Kidney tubule cell (primary cell): ENCODE measurements at places on chromosomes 3 and 15.

GRCh38 chr15:95017666-95018328, 786.4 kb downstream of the MCTP2 start:
- peak; percentile 74 for DNase-seq

DNA sequence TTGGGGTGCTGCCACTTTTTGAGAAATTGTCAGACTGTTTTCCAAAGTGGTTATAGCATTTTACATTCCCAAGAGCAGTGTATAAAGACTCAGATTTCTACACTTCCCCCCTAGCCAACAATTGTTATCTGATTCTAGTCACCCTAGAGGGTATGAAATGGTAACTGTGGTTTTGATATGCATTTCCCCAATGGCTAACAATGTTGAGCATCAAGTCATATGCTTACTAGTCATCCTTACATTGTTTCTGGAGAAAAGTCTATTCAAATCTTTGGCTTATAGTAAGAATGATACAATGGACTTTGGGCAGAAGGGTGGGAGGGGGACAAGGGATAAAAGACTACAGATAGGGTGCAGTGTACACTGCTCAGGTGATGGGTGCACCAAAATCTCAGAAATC, 73.3 kb downstream of the CSNK1G1 start:
- DNase-seq, result no peak

DNA sequence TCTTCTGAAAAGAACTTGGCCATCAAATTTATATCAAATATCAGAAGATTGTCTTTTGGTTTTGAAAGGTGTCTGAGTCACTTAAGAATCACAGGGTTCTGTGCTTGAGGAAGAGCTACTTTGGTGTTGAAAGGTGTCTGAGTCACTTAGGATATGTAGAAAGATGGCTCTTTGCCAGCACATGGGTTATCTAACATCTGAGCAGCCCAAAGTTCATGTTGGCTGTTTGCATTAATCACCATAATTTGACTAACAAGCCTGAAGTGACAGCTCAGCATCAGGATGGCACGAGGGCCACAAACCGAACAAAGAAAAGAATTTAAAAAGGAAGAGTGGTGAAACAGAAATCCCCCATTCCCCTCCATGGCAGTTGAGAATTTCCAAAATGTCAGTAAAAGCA, 190.5 kb upstream of the CMC1 start:
- DNase-seq, result peak; percentile 87

- DNase-seq, result peak; percentile 87
Measured at GRCh38 chr3:15557511-15557946, 36.0 kb upstream of the COLQ start.

GRCh38 chr3:183586477-183586876, 31.0 kb upstream of the KLHL6 start:
- DNase-seq, result no peak

GRCh38 chr15:60695713-60696522, 217.0 kb upstream of the ICE2 start:
- peak; percentile 44 for DNase-seq

- DNase-seq, result no peak
Measured at GRCh38 chr15:47817969-47818548, 100.8 kb downstream of the SEMA6D start.

DNA sequence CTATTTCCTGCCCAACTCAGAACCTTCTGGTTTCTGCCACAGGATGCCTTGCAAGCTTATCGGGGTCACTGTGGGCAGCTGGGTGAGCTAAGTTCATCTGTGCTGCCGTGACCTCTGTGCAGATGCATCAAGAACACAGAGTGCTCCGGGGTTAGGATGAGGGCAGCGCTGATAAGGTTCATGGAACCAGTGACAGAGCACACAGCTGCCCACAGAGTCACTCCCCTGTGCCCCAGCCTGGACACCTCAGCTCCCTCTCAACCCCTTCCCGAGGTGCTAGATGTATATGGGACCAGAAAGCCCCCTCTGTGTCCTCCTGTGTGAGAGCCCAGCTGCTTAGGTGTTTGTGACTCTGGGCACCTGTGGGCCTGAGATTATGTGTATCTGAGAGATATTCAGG, 15.8 kb upstream of the ALAS1 start:
- DNase-seq, result no peak

GRCh38 chr3:103055021-103055520, 620.3 kb downstream of the ZPLD1 start:
- DNase-seq, result peak; percentile 69

DNA sequence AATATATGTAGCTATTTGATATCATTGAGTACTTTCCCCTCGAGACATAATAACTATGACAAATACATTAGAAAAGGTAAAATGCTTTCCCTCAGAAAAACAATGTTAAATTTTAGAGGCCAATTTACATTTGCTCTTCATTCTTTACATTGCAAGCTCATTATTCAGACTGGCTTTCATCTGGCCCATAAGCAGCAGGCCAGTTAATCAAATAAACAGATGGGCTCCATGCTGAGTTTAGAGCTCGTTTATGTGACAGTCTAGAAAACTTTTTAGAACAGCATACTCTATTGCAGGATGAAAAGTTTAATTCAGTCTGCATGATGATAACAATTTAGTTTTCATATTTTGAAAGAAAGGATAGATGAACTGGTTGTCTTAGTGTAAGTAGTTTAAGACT, 150.6 kb downstream of the DUT start:
- DNase-seq, result no peak

DNA sequence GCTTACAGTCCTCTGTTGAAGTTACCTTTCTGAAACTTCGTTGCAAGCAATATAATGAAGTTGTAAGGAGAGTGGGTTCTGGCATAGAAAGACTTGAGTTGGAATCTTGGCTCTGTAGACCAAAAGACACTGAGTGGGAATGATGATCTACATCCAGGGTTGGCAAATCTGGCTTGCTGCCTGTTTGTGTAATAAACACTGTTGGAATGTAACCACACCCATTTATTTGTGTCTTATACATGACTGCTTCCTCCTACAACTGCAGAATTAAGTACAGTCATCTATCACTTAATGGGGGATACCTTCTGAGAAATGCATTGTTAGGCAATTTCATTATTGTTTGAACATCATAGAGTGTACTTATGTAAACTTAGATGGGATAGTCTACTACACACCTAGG, 178.4 kb upstream of the SUCLG2 start:
- DNase-seq, result no peak

- DNase-seq, result no peak
Measured at GRCh38 chr3:122012821-122013220, 9.2 kb downstream of the ILDR1 start.

GRCh38 chr3:197408177-197408957, 110.0 kb upstream of the DLG1 start:
- DNase-seq, result no peak

DNA sequence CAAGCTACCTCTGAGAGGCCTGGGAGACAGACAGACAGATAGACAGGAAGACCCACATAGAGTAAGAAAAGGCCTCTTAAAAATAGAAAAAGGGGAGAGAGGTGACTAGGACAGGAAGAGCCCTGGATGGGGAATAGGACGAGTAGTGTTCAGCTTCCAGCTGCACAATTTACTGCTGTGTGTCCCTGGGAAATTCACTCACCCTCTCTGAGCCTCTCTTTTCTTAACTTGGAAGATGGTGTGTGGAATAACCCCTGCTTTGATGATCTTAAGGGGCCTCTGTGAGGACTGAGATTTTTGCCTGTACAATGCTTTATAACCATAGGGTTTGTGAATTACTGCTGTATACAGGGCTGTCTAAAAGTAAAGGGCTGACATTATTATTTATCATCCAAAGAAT, 37.5 kb downstream of the FEM1B start:
- DNase-seq, result no peak

DNA sequence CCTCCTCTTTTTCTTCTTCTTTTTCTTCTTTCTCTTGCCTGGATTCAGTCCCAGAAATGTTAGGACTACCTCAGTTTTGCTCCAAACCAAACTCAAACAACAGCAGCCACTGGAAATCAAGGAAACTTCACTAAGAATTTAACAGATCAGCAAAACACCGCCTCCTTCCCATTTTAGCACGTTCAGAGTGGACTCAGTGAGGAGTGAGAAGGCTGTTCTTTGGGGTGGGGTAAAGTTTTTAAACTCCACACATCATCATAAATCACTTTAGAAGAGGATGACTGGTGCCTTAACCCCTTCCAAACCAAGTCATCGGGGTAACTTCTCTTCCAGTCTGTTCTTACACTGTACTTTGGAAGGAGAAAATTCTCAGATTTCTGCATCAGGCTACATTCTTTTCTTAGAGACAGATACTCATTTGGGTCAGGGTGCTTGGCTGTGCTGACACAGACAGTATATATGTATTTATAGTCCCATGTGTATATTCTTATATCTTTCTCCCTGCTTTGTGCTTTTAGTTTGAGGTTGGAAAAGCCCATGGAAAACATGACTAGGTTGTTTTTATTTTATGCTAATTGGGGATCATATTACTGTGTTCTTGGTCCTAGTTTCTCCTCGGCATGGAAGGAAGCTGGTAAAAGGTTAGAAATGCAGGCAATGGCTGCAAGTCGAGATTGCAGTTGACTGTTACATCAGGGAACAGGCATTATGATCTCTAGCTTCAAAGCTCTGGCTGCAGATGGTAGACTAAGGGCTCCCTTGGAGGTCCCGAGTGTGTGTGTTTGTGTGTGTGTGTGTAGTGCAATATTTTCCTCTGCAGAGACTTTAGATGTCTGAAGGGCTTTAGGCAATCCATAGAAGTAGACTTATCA, at the start of gene CCDC80:
CCDC80 (minus strand) TSS at position 214 of the 872 bp plus-strand sequence. CDS start 1,238 bp downstream, outside the sequence.
- DNase-seq, result peak; percentile 98

- no peak for DNase-seq
Measured at GRCh38 chr3:150635526-150635925, 32.4 kb downstream of the SELENOT start.

DNA sequence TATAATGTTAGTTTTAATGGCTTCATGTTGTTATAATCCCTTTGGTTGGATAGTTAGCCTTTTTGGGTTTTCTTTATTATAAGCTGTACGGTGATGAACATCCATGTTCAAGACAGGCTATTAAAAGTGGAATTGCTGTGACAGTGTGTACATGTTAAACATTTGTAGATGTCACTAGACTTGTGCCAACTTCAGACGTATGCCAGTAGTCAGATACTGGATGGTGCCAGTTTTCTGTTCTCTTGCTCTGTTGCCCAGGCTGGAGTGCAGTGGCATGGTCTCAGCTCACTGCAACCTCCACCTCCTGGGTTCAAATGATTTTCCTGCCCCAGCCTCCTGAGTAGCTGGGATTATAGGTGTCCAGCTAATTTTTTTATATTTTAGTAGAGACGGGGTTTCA, 54.1 kb downstream of the MGA start:
- no peak for DNase-seq

- peak; percentile 99 for DNase-seq
Measured at GRCh38 chr3:13850161-13850945, 29.5 kb downstream of the WNT7A start.

- DNase-seq, result peak; percentile 32
Measured at GRCh38 chr3:75136100-75136897, 521.8 kb upstream of the CNTN3 start.

- peak; percentile 78 for DNase-seq
Measured at GRCh38 chr3:197468866-197469382, 86.8 kb downstream of the BDH1 start.

GRCh38 chr3:9951598-9951961, 628 bp downstream of the PRRT3 start:
- DNase-seq, result no peak

DNA sequence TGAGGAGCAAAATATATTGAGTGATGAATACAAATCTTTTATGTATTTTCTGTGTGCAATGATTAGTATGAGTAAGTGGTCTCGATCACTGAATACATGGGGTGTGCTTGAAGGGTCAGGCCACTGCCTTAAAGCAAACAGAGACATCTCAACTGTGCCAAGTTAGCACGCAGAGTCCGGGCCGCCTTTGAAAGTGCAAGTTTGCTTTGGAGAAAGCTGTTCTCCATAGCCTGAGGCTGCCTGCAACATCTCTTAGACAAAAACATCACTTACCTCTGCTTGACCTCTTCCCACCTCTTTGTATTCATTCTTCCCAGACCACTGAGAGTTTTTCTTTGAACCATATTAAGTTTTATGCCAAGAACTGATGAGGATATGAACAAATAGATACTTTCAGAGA, 267.0 kb downstream of the ZBTB20 start:
- no peak for DNase-seq

DNA sequence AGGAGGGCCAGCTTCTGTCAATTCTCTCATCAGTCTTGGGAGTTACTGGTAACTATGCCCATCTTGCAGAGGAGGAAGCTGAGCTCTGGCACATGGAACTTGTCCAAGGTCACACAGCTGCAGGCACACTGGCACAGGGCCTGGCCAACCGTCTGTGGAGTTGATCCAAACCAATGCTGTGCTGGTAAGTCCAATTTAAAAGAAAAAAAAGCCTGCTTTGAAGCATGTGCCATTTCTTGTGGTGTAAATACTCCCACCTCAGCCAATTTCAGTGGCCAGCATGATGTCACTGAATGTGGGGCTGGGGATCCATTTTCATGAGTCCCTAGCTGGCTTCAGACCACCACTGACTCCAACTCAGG, 83.4 kb downstream of the CHSY1 start:
- DNase-seq, result no peak

- DNase-seq, result no peak
Measured at GRCh38 chr3:19190602-19191001, 42.3 kb downstream of the KCNH8 start.

- peak; percentile 52 for DNase-seq
Measured at GRCh38 chr3:107861904-107862303, 228.9 kb downstream of the CD47 start.

DNA sequence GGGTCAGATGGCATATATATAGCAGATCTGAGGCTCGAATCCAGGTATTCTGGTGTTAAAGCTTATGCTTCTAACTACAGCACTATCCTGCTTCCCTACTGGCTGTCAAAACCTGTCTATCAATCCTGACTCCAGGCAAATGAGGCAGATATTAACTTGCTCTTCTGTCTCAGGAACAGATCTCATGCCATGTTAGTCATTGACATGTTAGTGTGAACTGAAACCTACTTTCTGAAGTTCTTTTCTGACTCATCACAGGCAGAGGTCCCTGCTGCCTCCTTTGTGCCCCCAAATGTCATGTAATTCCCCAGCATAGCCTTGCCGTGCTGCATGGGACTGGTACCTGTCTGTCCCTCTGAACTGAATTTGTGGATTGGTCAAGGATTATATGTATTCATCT, 125.0 kb upstream of the SMAD3 start:
- DNase-seq, result peak; percentile 79

DNA sequence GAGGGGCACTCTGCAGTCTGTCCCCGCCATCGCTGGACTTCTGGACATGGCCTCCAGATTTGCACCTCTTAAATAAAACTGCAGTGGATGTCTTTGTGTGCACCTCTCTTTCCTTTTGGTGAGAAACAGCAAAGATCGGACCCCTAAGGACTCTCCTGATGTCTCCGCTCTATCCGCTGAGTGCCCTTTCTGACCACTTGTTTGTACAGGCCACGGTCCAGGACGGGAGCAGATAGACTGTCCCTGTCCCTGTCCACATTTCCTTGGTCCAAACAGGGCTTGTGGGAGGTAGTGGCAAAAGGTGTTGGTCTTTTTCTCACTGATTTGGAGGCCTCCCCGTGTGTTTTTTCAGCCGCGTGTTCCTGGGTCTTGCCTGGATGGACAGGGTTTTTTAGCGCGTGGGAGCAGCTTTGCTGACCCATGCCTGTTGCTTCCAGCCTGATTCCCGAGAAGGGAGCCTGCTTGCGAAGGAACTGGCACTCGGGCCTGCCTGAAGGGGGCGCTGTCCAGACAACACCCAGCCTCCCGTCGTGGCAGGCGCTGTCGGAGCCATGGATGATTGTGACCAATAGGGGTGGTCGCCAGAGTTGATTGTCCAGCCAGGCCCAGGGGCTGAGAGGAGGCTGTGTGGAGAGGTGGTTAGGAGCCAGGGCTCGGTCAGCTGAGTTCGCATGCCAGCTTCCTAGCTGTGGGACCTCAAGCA, 13.2 kb upstream of the STAB1 start:
- no peak for DNase-seq

GRCh38 chr15:100731267-100732152, 129.1 kb downstream of the ASB7 start:
- no peak for DNase-seq

- no peak for DNase-seq
Measured at GRCh38 chr3:141901914-141902313, 25.5 kb downstream of the ATP1B3 start.
